ENCODE measurements at places on chromosomes 11 and 22. TPM values are rescaled to one million over a fixed set of nuclear protein-coding genes. Genes with fewer than 3 reads are reported as not detected.

OR8G5 gene
- 0.16 TPM for total RNA-seq

UBQLN3 gene
- total RNA-seq, result not detected

MAP6 gene
- 83.6 TPM for total RNA-seq

CCDC73 gene
- total RNA-seq, result not detected

Data from occipital lobe (tissue), 3 donors.